Astrocyte (in vitro differentiated cells and primary cell): ENCODE measurements at places on chromosomes 1 and 21.

DNA sequence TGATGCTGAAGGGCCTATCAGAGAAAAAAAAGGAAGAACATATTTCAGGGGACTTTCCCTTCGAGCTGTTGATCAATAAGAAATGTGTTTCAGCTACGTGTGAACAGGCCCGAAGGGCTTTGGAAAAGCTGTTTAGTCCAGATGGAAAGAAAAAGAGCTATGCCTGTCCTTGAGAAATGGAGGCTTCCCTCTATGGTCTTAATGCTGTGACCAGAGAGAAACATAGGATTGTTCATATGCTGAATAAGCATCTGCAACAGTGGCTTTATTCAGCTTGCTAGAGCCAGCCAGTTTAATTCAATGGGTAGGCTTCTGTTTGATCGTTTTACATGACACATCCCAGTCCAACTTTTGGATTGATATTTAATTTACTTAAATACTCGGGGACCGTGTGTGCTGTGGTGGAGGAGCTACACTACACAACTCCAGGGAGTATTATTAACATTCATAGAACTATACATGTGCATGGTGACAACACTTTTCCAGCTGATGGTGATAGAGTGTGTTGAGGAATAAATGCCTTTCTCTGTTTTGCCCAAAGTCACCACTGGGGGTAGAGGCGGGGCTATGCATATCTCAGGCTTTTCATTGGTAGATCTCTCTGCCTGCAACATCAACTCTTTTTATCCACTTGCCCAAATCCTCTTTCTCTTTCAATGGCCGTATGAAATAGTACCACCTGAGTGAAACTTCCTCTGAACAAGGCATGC lies 106.7 kb upstream of the C8B start:
- DNase-seq, result no peak

DNA sequence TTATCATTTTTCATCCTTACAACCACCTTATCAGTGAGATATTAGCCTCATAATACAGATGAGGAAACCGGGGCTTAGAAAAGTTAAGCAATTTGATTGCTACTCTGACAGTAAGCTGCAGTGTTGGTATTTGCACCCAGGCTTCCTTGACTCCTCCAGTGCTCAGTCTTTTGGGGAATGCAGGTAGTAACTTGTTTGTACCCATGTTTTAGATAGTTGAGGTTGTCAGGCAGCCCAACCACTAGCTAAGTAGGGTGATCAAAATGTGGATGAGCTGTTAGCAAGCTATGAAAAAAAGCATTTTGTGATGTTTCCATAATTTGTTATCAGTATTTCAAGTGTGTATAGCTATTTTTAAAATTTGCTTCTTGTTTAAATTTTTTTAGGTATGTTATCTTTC lies 80.8 kb downstream of the SASS6 start:
- no peak for DNase-seq

DNA sequence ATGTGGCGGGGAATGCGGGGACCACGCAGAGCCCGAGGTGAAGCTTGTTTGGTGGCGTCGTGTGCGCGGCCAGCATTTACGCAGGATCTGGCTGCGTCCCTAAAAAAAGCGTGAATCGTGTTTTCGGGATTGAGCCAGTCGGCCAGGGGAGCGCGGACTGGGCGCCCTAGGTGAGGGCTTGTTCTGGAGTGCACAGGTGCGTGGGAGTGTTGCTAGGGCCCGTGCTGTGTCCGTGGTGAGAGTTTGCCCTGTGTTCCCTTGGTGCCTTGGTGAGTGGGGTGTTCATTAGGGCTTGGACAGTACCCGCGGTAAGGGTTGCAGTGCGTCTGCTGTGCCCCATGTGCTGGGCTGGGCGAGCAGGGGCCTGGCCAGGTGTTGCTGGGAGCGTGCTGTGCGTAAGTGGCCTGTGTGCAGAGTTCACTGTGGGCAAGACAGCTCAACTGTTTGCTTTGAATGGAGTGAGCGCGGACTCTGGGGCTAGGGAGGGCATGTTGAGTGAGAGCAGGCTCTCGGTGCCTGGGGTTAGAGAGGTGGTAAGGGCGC lies 673 bp downstream of the CD46 start:
- peak; percentile 7 for DNase-seq

GRCh38 chr1:227782226-227782625 lies 33.2 kb upstream of the PRSS38 start:
- no peak for DNase-seq

GRCh38 chr1:169326956-169327268 lies 40.7 kb downstream of the NME7 start:
- DNase-seq, result peak; percentile 57

DNA sequence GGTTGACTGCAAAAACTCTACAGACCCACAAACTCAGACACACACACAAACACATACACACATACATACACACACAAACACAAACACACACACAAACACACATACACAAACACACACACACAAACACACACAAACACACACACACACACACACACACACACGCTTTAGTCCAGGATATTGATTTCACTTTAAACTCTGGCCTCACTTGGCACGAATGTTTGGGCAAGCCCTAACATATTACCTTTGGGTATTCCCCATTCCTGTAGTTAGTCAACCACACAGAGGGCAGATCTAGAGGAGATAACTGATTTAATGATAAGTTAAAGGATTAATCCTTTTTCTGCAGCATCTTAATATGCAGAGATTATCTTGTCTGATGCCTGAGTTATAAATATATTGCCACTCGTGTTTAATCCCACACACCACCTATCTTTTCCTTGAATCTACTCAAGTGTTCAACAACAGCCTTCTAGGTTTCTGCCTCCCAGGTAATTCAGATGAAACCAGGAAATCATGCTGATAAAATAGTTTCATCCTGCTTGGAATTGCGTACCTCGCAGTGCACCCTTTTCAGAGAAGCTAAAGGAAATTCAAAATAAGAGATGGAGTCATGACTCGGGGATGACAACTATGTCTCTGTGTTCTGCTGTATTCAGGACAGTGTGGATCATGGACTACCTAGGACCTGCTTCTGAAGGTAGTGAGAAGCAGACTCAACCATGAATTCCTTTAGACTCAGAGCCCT lies 14.5 kb upstream of the RUNX1 start:
- DNase-seq, result no peak

GRCh38 chr21:43658769-43659135 lies 536 bp downstream of the HSF2BP start:
- no peak for DNase-seq

- no peak for DNase-seq
Measured at GRCh38 chr1:239802275-239802674, 289.4 kb upstream of the FMN2 start.

GRCh38 chr1:224733027-224733911 lies 117.2 kb downstream of the CNIH3 start:
- peak; percentile 37 for DNase-seq

DNA sequence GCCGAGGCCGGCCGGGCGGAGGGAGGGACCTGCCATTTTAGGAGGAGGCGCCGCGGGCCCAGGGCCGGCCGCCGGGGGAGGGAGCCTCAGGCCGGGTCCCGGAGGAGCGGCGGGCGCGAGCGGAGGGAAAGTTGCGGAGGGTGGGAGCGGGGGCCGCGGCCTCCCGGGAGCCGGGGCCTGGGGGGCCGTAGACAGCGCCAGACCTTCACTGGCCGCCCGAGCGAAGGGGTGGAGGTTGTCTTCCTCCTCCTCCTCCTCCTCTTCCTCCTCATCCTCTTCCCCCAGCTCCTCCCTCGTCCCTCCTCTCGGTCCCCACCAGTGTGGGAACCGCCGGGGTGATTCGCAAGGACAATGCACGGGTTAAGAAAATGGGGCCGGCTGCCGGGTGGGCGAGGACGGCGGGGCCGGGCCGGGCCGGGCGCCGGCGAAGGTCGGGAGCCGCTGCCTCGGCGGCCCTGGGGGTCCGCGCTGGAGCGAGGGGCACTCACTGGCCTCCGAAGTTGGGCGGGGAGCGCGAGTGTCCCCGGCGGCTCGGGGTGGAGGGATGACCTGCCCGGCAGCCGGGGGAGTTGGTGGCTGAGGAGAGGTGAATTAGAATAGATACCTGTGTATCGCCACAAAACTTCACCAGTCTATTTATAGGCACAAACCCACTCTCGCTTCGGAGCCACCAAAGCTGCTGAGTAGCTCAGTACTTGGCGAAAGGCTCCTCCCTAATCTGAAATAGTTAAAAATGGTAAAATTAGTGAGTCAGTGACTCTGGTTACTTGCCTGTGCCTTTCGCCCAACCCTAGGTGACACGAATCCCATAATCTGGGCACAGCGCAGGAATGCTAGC lies 1.3 kb downstream of the DYRK1A start:
- peak; percentile 36 for DNase-seq

DNA sequence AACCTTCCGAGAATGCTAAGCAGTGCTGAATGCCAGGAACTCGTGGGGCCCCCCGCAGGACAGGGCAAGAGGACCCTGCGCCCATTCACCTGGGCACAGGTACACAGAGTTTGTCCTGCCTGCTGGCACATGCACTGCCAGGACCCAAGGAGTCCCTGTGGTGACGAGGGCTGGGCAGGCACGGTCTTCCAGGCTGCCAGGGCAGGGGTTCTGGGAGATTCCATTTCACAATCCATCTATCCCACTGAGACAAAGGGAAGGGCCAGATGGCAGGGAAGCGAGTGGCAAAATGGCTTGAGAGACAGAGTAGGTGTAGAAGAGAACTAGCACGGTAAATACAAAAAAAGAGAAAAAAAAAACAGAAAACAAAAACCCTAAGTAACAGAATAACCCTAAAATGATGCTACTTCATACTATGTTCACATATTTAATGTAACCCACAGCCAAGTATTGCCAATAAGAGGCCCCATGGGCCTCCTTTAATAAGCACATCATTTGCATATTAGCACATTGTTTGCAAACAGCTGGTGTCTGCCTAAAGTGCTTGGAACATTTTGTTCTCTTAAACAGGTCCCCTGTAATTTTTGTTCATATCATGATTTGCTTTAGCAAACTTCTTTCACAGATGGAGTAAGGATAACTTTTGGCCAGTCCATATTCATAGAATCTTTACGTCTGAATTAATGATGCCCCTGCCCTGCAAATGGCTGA lies 83.8 kb downstream of the STUM start:
- no peak for DNase-seq

- DNase-seq, result no peak
Measured at GRCh38 chr1:192256674-192257334, 60.0 kb upstream of the RGS21 start.

- no peak for DNase-seq
Measured at GRCh38 chr21:44415073-44416025, 40.0 kb upstream of the LRRC3 start.

DNA sequence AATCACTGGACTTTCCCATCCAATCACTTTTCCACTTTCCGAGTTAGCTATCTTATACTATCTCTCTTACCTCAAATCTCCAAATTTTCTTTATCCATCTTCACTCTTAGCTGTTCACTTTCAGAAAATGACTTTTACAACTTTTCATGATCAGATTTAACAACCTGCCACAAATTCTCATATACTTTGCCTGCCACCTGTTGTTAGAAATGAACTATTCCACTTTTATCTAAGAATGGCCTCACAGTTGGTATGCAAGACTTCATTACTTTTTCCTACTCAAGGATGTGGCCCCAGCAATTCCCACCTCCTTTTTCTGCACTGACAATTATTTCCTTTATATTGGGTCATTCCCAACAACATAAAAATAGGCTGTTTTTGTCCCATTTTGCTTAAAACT lies 93.6 kb upstream of the DEPDC1 start:
- no peak for DNase-seq

DNA sequence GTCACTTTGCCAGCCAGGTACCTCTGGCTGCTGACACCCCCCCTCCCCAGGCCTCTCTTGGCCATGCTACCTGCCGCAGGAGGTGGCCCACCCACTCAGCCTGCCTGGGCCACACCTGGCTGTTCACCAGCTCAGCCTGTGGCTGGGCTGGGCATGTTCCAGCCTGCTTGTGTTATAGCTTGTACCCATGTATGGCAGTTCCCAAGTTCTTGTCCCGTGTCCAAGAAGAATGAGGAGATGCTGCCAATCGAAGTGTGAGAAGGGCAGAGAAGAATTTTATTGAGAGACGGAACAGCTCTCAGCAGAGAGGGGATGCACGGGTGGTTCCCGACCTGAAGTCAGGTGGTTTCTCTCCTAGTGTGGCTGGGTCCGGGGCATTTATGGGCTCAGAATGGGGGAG lies 3.9 kb upstream of the MMEL1 start:
- DNase-seq, result no peak

DNA sequence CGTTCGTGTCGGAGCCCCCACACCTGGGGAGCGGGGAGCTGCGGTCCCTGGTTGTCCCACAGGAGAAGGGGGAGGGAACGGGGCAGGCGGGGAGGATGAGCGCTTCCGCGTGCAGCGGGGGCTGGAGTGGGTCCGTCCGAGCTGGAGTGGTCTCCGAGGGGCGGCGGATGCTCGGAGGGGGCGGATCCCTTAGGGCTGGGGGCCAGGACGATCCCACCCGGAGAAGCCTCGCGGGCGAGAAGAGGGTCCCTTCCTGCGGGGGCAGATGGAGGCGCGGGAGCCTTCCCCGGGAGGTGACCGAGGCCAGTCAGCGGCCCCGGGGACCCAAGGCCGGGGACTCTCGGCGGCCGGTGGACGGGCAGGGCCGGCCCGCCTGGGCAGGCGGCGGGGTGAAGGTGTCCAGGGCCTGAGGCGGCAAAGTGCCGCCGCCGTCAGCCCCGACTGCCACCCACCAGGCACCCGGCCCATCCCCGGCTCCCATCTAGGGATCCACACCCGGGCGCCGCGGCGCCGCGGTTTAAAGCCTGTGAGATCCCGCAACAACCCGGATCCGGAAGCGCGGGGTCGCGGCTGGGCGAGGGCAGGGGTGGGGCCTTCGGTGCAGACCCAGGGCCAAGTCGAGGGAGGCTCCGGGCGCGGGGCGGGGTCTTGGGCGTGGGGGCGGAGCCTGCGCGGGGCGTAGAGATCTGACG lies 5.3 kb upstream of the CCDC27 start:
- peak; percentile 48 for DNase-seq

DNA sequence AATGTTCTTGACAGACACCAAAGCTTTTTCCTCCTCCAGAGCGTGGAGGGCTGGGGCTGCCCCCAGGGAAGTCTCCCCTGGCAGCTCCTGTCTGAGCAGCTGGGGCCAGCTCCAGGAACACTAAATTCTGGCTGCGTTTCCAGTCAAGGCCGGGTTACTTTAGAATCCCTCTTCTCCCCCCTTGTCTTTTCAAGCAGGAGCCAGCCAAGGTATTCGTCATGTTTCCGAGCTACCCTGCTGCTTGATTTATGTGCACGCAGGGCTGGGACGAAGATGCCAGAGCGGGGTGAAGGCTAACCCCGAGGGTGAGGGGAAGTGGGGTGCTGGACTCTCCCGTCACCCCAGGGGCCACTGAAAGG lies 68.1 kb upstream of the ANGPTL1 start:
- peak; percentile 65 for DNase-seq

GRCh38 chr1:36964830-36965229 lies 69.5 kb downstream of the GRIK3 start:
- no peak for DNase-seq

- no peak for DNase-seq
Measured at GRCh38 chr1:234216116-234216703, 157.0 kb upstream of the COA6 start.

DNA sequence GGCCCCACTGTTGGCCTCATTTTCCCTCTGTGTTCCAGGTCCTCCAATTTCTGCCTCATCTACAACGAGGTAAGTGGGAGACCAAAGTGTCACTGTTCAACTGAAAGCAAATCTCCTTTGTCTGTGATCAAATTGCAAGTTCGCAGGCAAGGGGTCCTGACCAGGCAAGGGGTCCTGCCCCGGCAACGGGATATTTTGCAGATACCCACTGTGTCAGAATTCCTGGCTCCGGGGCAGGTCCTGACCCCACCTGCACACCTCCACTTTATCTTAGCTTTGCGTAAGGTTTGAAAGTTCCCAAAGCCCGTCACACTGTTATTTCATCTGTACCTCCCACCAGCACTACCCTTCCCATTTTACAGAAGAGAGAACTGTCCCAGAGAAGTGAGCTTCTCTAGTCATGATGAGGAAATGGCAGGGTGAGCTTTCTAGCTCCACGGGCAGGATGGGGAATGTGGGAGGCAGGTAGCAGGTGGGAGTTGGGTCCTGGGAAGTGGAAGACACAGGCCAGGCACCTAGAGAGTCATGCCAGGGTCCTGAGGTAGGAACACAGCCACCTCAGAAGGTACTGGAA lies 32.0 kb upstream of the CSF1 start:
- DNase-seq, result no peak
